Activated T-helper 2 cell treated with anti-CD3 and anti-CD28 coated beads, Interferon-gamma antibody, Interleukin-2, Interleukin-4, amounts not matched to agents 10 μg/mL and 5 μg/mL and 100 μg/mL, durations not matched to agents 14 hours and 24 hours and 36 hours (primary cell): ENCODE measurements at places on chromosomes 4 and X. TPM values are rescaled to one million over a fixed set of nuclear protein-coding genes. Genes with fewer than 3 reads are reported as not detected.

DNA sequence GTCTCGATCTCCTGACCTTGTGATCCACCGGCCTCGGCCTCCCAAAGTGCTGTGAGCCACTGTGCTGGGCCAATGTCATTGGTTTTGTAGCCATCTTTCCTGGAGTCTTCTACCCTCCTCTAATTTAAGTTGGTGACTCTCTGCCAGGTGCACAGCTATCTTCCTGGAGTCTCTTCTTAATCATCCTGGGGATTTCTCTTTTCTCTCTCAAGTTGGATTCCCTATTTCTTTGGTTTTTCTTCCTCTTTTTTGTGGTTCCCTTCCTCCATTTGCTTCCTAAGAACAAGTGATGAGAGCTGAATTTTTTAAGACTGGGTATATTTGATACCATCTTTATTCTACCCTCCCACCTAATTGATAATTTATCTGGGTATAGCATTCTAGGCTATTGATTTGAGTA, 113.8 kb downstream of the SYNPO2 start:
- no peak overlapping the region for H3K27ac ChIP-seq
- H3K36me3 ChIP-seq = no peaks in the 10 kb centered on the region
- no peaks in the 10 kb centered on the region for H3K4me1 ChIP-seq
- DNase-seq = no peak
- peaks cover 5% of the 10 kb centered on the region for H3K27me3 ChIP-seq
- H3K4me3 ChIP-seq = no peak overlapping the region

GRCh38 chr4:2787230-2788100, 5.4 kb upstream of the SH3BP2 start:
- H3K27me3 ChIP-seq = peaks cover 2% of the 10 kb centered on the region
- DNase-seq = no peak
- H3K4me3 ChIP-seq = no peak overlapping the region

DNA sequence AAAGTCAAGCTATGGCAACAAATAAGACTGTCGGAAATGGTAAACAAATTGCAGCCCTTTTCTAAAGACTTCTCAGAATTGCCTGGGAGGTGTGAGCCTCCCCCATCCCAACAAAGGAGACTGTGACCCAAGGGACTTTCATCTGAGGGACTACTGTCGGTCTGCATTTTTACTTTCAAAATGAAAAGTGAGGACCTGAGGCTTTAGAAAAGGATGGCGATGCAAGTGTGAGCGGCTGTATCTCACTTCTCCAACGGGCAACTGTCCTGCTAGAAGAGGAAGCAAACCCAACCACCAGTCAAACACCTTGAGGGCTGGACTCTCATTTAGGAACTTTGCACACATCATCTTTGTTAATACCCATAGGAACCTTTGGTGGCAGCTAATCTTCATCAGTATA, 62.6 kb upstream of the CLNK start:
- no peaks in the 10 kb centered on the region for H3K4me1 ChIP-seq
- peaks cover 5% of the 10 kb centered on the region for H3K27me3 ChIP-seq
- peaks cover 3% of the 10 kb centered on the region for H3K36me3 ChIP-seq
- no peak overlapping the region for H3K27ac ChIP-seq

GRCh38 chrX:81229229-81229628, 27.3 kb downstream of the SH3BGRL start:
- DNase-seq = no peak
- peaks cover 16% of the 10 kb centered on the region for H3K36me3 ChIP-seq
- no peak overlapping the region for H3K27ac ChIP-seq
- no peak overlapping the region for H3K4me3 ChIP-seq
- peaks cover 1% of the 10 kb centered on the region for H3K4me1 ChIP-seq
- H3K27me3 ChIP-seq = no peaks in the 10 kb centered on the region

The FANCB gene
- total RNA-seq = 14.2 and 14.6 TPM in 2 replicates

DNA sequence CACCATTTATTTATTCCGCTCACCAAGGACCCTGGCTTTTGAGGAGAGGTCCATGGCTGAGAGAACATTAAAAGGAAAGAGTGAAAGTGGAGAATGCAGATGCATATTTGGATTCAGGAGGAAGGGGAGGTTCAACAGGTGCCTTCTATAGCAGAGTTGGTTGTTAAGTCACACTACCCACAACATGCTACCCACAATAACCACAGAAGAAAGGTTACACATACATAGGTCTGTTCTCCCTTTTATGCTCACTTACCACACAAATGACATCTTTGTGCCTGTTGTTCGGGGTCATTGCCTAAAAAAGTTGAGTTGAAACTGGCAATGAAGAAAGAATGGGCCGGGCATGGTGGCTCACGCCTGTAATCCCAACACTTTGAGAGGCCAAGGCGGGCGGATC, 587.4 kb downstream of the RPA4 start:
- no peaks in the 10 kb centered on the region for H3K36me3 ChIP-seq
- H3K27me3 ChIP-seq = no peaks in the 10 kb centered on the region
- H3K4me3 ChIP-seq = no peak overlapping the region
- peaks cover 4% of the 10 kb centered on the region for H3K4me1 ChIP-seq
- no peak for DNase-seq
- H3K27ac ChIP-seq = no peak overlapping the region

- no peaks in the 10 kb centered on the region for H3K27me3 ChIP-seq
- no peak overlapping the region for H3K27ac ChIP-seq
- no peak for DNase-seq
- H3K36me3 ChIP-seq = no peaks in the 10 kb centered on the region
- no peak overlapping the region for H3K4me3 ChIP-seq
Observed at GRCh38 chr4:125975861-125976397, 661.2 kb downstream of the FAT4 start.

The UGT2B11 gene
- total RNA-seq = not detected in 2 replicates

- no peak overlapping the region for H3K27ac ChIP-seq
- no peak overlapping the region for H3K4me3 ChIP-seq
- no peaks in the 10 kb centered on the region for H3K27me3 ChIP-seq
- DNase-seq = no peak
- peaks cover 48% of the 10 kb centered on the region for H3K36me3 ChIP-seq
- H3K4me1 ChIP-seq = peaks cover 3% of the 10 kb centered on the region
Observed at GRCh38 chrX:47571896-47572295, 10.3 kb upstream of the TIMP1 start.

DNA sequence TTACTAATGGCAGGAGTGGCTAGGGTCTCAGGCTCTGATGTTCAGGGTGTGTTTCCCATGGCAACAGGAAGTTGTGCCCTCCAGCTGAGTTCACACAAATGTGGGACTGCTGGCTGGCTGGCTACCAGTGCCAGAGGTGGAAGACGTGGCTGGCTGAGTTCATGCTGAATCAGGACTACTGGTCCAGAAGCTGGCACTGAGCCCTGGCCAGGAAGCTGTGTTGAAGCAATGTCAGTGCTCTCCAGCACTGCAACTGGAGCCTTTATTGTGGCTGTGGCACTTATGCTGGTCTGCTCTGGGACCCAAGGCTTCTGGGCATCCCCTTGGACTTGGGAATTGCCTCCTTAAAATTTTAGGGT, 42.0 kb upstream of the ZXDA start:
- no peaks in the 10 kb centered on the region for H3K4me1 ChIP-seq
- no peak for DNase-seq
- no peak overlapping the region for H3K4me3 ChIP-seq
- H3K27me3 ChIP-seq = no peaks in the 10 kb centered on the region
- no peaks in the 10 kb centered on the region for H3K36me3 ChIP-seq

DNA sequence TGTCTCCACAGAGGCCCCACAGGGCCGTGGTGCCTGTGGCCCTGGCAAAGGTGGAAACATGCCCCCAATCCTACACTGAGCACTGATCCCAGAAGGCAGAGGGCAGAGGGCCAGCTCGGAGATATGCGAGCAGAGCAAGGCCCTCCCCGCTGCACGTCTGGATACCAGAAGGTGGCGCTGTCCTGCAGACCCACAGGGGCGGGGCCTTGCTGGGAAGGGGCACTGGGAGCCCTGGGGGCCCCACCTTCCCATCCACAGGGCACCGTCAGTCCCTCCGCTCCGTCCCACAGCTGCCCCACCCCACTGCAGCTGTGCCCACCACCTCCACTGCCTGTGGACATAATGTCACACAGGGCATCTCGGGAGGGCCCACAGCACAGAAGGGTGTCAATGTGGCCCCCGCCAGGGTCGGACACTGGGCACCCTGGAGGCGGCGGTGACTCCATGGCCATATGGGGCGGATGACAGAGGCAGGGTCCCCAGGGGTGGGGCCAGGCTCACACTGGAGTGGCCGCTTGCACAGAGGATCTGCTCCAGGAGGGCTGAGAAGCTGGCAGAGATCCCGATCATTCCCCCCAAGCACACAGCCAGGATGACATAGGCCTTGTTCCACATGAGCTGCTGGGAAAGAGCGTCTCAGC, 4.8 kb downstream of the SLC49A3 start:
- H3K27me3 ChIP-seq = peaks cover 5% of the 10 kb centered on the region
- no peaks in the 10 kb centered on the region for H3K4me1 ChIP-seq
- H3K4me3 ChIP-seq = no peak overlapping the region

DNA sequence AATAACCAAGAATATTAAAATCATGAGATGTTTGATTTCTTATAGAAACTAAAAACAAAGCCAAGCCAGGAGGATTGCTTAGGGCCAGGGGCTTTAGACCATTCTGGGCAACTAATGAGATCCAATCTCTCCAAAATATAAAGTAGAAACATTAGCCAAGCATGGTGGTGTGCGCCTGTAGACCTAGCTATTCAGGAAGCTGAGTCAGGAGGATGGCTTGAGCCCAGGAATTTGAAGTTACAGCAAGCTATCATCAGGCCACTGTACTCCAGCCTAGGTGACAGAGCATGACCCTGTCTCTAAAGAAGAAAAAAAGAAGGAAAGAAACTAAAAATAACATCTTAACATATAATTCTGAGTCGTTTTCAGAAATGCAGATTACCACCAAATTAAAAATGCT, 96.7 kb downstream of the NAF1 start:
- no peaks in the 10 kb centered on the region for H3K27me3 ChIP-seq
- DNase-seq = no peak

DNA sequence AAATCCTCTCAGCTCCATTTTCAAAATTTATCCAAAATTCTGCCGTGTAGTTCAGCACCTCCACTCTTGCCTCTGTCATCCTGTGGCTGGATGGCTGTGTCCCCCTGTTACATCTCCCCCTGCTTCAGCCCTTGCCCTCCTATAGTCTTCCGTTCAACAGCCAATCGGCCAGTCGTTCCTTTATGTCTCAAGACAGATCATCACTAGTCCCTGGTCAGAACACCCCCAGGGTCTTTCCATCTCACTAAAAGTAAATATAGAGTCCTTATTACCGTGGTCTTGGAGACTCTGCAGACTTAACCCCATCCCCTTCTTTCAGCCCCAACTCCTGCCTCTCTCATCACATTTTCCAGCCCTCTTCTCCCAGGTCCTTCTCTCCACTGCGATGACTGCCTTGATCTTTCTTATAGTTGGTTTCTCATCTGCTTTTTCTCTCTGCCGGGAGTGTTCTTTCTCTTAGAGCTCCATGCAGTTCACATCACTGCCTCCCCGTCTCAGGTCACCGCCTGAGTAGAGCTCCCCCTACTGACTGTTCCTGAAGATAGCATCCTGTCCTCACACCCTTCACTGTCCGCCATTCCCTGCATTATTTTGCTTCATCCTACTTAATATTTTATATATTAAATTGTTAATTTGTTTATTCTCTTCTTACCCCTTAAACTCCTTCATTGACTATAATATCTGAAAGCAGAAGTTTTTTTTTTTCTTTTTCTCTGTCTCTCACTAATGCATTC, 736.9 kb upstream of the MAGEB2 start:
- H3K4me1 ChIP-seq = no peaks in the 10 kb centered on the region
- no peak overlapping the region for H3K27ac ChIP-seq
- no peak overlapping the region for H3K4me3 ChIP-seq
- no peak for DNase-seq

The DRP2 gene
- 0.44 and 0.46 TPM in 2 replicates for total RNA-seq

The ADH1A gene
- total RNA-seq = not detected in 2 replicates

DNA sequence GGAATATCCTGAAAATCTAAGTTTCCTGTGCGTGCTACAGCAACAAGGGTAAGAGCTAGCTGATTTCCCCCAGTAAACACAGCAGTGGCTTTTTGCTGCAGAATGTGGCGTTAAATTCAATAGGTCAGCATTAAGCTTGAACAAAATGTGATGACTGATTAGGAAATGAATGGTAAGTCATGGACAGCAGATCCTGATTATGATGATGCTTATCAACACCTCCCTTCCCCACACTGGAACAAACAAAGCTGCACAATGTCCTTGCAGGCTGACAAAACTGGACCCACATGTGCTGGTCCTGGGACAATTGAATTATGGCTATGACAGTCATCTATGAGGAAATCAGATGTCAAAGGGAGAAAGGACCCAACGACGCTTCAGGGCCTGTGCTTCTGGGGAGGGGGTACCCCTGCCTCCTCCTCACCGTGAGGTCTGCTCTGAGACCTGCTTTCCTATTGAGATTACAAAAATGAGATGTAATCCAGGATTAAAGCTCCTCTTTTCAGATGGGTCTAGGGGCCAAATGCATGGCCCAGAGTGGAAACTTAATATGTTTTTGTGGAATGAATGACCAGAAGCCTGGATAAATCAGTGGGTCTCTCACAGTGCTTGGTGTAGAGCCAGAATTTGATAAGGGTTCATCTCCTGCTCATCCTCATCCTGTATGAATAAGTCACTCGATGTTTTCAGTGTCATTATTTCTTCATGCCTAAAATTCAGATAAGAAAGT, 32.0 kb upstream of the BOD1L1 start:
- peaks cover 2% of the 10 kb centered on the region for H3K27me3 ChIP-seq
- no peak overlapping the region for H3K27ac ChIP-seq
- H3K4me1 ChIP-seq = peaks cover 13% of the 10 kb centered on the region
- H3K36me3 ChIP-seq = no peaks in the 10 kb centered on the region
- H3K4me3 ChIP-seq = no peak overlapping the region

GRCh38 chr4:143773998-143774895, 73.8 kb upstream of the FREM3 start:
- no peaks in the 10 kb centered on the region for H3K36me3 ChIP-seq
- H3K4me1 ChIP-seq = no peaks in the 10 kb centered on the region
- DNase-seq = peak; percentile 21
- no peak overlapping the region for H3K4me3 ChIP-seq
- peaks cover 2% of the 10 kb centered on the region for H3K27me3 ChIP-seq

The NUDT11 gene
- total RNA-seq = 5.8 and 6.1 TPM in 2 replicates

DNA sequence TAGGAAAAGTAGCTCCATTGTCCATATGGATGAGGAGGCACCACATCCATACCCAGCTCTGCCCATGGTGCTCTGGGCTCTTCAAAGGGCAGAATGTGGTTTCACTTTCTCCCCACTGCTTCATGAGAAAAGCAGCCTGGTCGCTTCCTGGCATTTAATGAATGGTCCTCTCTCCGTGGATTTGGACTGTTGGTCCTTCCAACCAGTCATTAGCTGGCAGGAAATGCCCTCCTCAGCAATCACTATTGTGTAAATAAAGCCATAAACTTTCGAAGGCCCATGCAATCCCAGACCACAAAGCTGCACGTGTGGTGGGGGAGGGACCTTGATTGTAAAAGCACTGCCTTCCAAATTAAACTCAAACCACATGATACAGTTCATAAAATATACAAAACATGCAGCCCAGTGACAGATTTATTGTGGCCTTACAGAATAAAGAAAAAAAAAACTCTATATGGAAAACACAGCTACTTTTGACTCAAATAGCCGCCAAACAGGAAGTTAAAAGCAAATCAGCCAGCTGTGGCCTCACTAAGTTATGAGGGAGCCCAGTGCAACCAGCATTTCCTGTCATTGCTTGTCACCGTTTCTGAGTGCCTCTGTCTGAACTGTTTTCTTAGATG, 8.1 kb downstream of the MBNL3 start:
- no peaks in the 10 kb centered on the region for H3K27me3 ChIP-seq
- peak overlapping the region; percentile 92 for H3K27ac ChIP-seq
- H3K36me3 ChIP-seq = no peaks in the 10 kb centered on the region
- DNase-seq = peak; percentile 16
- H3K4me3 ChIP-seq = peak overlapping the region; percentile 76
